ENCODE measurements at places on chromosomes 2 and 18.
A peak's percentile ranks its signal among the peaks of the same experiment; 100 is the strongest.

DNA sequence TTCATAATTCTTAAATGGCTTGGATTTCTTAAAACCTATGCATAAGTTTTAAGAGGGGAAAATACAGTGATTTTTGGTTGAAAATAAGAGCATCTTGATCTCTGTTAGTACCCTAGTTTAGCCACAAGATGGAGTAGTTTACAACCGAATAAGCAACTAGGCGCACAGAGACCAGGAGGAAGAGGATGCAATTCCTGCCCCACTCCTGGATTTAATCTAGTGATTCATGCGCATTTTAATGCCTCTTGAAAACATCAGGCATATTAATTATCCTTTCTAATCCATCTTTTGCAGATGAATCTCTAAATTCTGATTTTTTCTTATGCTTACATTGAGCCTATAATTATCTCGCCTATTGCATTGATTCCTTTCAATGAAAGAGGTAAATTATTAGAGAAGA, 76.7 kb downstream of the MRPS9 start:
- no peak for DNase-seq

GRCh38 chr2:23563673-23564614, 179.0 kb downstream of the KLHL29 start:
- DNase-seq = no peak

DNA sequence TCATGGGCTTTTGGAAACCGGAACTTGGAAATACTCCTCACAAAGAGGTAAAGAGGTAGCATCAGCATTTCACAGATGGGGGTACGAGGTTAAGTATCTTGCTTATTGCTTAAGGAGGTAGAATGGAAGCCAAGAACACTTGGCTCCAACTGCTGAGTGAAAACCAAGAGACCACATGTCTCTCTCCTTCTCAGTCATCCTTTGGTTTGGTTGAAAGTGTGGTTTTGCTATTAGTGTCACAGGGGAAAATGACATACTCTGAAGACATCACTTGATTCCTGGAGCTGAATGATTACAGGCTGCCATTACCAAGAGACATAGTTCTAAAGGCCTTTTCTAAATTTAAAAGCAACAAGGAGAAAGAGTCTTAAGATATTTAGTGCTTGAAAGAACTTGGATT, 41.5 kb downstream of the ANTXR1 start:
- no peak for DNase-seq

GRCh38 chr2:23524261-23524706, 139.3 kb downstream of the KLHL29 start:
- DNase-seq = no peak

GRCh38 chr2:68295516-68295915, 24.2 kb downstream of the CNRIP1 start:
- DNase-seq = no peak

DNA sequence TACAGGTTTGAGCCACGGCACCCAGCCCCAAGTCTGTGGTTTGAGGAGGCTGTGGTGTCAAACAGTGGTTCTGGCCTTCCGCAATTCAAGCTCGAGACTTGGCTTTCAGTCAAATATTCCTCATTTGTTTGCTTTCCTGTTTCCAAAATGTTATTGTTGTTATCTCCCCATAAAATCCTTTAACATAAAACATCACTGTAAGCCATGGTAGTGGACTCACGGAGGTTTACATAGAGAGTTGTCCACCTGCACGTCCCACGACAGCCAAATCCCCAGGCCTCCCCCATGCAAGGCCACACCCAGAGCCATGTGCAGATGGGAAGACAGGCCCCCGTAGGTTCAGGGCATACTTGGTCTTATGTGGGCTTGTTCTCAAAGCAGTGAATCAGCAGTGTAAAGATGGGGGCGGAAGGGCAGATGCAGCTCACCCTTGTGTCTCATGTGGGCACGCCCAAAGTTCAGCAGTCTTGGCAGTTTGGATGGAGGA, 18.9 kb upstream of the ST3GAL5 start:
- no peak for DNase-seq

GRCh38 chr18:5894611-5895298, 567 bp downstream of the TMEM200C start:
- DNase-seq = no peak

DNA sequence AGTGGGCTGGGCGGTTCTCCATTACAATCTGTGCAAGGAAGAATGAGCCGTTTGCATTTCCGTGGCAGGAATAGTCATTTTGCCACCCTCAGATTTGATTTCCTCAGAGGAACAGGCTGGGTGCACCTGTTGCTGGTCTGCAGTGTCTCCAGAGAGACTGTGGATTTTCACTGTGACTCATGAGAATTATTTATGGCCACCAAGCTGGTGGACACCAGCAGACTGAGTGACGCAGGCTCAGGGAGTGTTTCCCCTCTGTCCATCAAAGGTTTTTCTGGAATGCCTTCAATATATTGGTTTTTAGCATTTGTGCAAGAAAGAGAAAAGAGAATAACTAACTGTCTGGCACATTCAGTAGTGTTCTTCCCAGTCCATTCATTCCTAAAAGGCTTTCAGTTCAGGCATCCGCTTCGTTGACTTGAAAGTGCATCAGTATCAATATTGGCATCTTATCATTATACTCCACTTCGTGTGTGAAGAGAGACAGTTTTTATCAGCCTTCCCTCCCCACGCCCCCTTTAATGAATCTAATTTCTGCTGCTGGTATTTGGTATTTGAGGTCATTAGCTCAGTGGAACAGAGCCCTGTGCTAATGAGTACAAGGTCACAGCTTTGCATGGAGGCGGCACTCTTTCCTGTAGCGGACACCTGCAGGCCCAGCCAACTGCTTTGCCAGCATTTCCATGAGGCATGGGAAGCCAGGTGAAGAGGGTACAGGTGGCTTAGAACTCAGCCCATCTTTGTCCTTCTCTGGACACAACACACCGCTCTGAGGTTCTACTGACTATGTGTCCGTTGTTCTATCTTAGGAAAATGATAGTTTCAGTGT, 39.9 kb downstream of the PRKCE start:
- DNase-seq = no peak

GRCh38 chr2:62302631-62303435, 106.9 kb downstream of the B3GNT2 start:
- no peak for DNase-seq

DNA sequence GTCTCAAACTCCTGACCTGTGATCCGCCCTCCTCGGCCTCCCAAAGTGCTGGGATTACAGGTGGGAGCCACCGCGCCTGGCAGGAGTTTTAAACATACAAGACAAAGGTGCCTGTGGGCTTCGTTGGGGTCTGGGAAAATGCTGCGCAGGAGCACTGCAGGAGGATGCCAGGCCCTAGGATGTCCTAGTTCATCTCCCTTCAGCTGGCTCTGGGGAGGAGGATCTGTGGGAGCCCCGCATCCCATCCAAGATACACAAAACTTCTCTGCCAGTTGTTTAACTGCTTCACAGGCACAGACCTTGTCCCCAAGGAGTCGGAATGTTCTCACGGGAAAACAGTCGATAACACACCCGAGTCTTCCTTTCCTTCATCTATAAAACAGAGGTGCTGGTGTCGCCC, 89.1 kb downstream of the POLR1A start:
- DNase-seq = no peak

DNA sequence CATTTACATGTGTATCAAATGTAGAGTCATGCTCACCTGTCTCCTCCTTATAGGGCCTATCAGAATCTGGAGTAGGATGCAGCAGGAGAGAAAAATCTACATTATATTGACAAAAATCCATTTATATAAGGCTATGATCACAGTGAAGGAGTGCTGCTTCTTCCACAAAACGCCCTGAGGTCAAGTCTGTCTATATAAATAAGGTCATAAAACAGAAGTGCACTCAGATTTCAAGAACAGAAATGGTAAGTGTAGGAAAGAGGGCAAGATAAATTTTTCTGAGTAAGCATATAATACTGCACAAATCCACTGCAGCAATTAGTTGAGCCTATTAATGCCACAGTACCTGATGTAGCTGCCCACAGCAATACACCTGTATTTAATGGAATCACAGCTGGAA, 51.8 kb downstream of the COL5A2 start:
- no peak for DNase-seq

DNA sequence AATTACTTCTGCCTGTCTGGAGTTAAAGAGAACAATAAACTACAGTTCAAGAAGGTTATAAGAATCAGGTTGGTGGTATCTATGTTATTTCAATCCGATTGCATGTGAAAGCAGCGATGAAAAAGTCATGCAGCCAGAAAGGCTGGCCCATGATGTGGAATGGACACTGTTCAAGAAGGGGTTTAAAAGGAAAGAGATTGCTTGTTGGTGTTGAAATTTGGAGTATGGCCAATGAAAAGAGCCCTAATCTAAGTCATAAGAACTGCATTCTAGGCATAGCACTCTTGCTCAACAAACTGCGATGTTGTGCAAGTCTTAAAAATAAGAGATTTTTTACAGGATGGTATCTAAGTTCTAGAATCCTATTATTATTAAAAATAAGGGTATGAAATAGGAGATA, 61.3 kb downstream of the EFEMP1 start:
- no peak for DNase-seq

DNA sequence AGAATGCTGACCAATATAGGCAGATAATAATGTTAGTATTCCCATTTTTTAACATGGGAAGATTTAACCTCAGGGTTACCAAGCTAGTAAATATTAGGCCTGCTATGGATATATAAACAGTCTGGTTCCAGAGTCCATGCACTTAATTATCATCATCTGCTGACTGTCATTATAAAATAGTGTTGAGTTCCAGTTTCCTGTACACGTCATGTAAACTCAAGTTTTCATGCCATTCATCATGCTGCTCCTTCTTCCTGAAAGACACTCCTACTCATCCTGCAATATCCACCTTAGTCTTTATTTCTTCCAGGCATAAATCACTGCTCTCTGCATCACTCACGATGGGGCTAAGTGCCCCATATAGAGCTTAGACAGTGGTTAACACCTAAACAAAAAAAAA, 420.8 kb upstream of the SPHKAP start:
- no peak for DNase-seq

DNA sequence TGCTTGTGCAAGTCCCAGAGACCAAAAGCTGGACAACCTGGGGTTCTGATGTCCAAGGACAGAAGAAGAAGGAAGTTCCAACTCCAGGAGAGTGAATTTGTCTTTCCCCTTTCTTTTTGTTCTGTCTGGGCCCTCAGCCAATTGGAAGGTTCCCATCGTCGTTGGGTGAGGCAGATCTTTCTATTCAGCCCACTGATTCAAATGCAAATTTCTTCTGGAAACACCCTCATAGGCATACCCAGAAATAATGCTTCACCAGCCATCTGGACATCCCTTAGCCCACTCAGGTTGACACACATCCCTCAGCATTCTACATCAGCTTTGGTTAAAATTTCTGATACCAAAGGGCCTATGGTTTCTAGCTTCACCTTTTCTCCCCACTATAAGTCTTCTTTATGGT, 156.5 kb downstream of the SP3 start:
- no peak for DNase-seq

GRCh38 chr18:13366962-13367892, 148.7 kb downstream of the LDLRAD4 start:
- DNase-seq = no peak

DNA sequence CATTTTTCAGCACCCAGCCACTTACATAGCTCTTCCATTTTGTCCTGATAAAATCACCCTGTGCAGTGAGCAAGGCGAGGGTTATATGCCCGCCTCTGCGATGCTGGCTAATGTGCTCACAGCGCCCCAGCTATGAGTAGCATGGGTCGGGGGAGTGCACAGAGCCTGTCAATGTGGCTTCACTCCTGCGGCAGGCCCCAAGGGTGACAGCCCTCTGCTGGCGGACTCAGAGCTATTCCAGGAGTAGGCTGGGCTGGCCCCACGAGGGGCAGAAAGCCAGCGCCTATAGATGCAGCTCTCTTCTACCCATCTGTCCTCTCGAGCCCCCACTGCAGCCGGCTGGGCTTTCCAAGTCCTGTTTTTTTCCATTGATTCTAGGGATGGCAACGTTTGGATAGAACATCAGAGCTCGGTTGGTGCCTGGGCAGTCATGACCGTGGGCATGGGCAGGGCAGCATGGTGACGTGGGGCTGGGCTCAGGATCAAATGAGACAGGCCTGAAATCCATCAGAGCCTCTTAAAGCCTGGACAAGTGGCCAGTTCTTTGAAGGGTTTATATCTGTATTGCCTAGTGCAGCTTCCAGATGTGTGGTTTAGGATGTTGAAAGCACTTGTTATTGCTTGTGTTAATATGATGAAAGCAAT, 134.7 kb downstream of the MCFD2 start:
- DNase-seq = no peak

- DNase-seq = no peak
These were observed 64.5 kb upstream of the NPAS2 start for GRCh38 chr2:100755441-100755840.

DNA sequence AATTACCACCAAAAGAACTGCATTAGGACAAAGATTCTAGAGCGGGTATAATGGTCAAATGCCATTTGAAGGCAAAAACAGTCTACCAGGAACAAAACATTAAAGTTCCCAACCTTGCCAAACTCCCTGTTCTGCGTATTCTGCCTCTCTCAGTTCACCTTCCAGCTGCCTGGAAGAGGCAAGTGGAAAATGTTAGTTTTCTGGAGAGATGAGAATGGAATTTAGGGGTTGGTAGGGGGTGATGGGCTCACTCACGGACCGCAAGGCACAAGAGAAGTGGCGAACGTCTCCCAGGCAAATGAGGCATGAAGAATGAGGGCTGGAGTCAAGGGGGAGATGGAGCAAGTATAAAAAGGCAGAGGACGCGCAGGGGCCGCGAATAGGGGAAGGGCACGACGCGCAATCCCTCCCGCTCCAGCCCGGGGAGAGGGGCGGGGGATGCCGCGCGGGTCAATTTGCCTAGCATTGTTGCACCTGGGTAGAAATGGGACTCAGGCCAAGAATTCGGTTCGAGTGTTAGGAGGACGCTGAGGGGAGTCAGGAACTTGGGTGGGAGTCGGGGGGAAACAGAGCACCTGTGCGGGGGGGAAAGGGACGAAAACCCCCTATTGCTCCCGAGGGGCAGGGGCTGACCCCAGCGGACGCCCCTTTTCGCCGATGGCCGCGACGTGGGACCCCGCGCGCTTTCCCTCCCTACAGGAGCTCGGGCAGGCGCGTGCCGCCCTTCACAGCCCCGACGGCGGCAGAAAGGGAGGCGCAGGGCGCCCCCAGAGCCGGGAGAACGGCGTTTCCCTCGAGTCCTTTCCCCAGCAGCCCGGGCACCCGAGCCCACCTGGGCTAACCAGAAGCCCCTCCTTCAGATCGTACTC, 573 bp downstream of the PAIP2B start:
- DNase-seq = peak; percentile 28

DNA sequence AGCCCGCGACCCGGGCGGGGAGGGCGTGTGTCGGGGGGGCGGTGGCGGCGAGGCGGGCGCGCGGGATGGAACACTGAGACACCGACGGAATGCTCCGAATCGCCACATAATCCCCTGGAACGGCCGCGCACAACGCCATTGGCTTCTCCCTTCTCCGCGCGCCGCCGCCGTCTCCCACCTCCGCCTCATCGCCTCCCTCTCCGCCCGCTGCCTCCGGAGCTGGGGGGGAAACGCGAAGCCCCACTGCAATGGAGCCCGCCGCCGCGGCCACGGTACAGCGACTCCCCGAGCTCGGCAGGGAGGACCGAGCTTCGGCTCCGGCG, at the start of gene PHLPP1:
TSS of gene PHLPP1 (plus strand) at position 106 of the 323 bp plus-strand sequence. CDS start at position 249, 143 bp downstream.
- DNase-seq = no peak

- no peak for DNase-seq
These were observed 157.4 kb downstream of the ANKRD30B start for GRCh38 chr18:14905350-14905749.

GRCh38 chr2:42809131-42809818, 16.9 kb upstream of the HAAO start:
- no peak for DNase-seq

All from activated naive CD8-positive, alpha-beta T cell treated with anti-CD3 and anti-CD28 coated beads, Interleukin-2, amount 50 U/mL, for 24 hours (primary cell).